Immature natural killer cell (primary cell): ENCODE measurements at places on chromosomes 5 and 9.
A peak's percentile ranks its signal among the peaks of the same experiment; 100 is the strongest.

GRCh38 chr9:76592091-76592973, 133.3 kb downstream of the GCNT1 start:
- no peak for DNase-seq

DNA sequence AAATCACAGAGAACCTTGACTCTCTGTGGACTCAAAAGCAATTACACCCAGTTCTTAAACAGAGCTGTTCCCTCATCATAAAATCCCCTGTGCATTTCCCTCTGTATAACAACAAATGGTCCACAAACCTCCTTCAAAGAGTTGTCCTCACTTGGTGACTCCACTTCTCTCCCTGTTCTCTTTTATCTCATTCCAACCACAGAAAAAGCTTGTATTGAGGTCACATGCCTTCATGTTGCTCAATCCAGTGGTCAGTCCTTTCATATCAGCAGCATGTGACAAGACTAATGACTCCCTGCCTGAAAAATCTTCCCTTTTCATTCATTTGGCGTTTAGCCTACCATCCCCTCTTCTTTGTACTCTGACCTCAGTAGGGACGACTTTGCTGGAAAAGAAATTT, 158.0 kb downstream of the DEPDC1B start:
- no peak for DNase-seq

GRCh38 chr9:95772320-95773052, 103.0 kb upstream of the ERCC6L2 start:
- DNase-seq, result no peak

DNA sequence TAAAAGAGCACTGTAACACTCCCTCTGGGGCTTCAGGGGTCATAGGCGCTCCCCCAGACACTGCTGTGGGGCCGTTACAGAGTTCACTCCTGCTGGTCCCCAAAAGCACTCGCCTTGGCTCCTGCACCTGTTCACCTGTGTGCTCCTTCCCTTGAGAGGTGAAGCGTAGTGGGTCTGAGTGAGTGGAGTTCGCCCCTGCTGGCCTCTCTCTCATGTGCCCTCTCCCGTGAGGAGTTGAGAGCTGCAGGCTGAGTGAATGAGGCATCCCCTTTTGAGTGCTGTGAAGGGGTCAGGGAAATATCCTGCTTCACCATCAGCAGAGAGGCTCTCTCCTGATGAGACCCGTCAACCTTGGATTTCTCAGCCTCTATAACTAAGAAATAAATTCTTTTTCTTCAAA, 134.6 kb upstream of the TUT7 start:
- DNase-seq, result no peak

- no peak for DNase-seq
These were observed 79.5 kb upstream of the MSX2 start for GRCh38 chr5:174644923-174645322.

DNA sequence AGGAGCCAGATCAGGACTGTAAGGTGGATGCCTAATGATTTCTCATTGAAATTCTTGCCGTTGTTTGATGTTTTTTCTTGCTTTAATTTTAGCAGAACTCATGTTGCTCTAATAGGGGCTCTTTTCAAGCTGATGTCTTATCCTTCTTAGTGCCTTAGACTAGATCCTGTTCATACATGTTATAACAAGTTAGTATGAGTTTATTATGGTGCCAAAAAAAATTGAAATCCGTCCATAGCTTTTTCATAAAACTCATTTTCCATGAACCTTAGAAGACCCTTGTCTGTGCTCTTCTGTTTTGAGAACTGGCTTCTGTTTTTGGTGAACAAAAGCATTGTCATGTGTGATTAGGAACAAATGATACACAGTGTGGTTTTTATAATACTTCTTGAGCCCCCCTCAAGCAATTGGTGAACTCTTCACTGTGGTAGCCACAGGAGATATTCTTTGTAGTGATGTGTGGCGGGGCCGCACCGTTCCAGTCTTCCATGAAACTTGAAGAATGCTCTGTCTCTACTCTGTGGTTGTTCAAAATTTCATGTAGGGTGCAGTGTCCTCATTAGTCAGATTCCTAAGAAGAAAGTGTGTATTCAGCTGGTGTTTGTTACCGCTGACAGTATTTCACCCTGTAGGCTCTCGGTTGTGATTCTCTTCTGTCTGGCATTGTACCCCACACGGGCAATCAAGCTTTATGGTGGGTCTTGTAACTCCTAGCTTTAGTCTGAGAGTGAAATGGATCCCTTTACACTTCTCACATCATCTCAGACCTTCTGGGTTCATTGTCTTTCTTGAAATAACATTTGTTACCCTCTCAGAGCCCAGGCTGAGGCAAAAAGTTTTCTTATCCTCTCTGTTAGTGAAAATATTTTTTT, 10.7 kb downstream of the OTULIN start:
- DNase-seq, result no peak

- no peak for DNase-seq
These were observed 83.5 kb downstream of the SLC1A1 start for GRCh38 chr9:4573634-4574389.

GRCh38 chr5:176596689-176597416, 13.1 kb downstream of the GPRIN1 start:
- DNase-seq, result peak; percentile 45

DNA sequence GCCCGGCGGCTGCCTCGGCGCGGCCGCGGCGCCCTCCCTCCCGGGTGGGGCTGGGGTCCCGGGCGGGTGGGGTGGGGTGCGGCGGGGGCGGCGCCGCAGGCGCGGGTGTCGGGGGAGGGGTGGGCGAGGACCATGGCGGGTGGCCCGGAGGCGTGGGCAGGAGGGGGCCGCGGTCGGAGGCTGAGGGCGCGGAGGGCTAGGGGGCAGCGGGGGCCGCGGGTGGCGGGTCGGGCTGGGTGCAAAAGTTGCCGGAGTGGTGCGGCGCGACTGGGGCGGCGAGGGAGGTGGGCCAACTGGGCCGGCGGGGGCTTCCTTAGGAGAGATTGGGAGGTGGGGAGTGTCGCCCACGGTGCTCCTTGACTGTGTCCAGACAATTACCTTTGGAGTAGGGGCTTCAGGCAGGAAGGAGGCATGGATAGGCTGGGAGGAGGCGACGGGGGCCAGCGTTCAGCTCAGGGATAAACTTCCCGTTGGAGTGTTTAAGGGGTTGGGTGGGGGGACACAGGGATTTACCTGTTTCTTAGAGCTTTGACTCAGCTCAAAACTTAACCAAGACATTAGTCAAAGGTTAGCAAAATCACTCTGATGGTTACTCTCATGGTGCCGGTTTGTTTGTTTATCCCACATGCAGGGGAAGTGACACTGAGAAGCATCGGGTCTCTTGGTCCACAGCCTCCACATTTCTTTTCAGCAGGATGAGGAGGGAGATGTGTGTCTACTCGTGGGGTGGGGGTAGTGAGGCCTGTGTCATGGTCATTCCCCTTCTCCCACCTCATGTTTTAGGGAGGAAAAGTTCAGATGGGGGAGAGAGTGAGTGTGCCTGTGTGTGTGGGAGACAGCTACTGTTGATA, 859 bp downstream of the CSNK1G3 start:
- peak; percentile 49 for DNase-seq

- DNase-seq, result no peak
These were observed 188.8 kb downstream of the CSNK1G3 start for GRCh38 chr5:123700624-123701287.

DNA sequence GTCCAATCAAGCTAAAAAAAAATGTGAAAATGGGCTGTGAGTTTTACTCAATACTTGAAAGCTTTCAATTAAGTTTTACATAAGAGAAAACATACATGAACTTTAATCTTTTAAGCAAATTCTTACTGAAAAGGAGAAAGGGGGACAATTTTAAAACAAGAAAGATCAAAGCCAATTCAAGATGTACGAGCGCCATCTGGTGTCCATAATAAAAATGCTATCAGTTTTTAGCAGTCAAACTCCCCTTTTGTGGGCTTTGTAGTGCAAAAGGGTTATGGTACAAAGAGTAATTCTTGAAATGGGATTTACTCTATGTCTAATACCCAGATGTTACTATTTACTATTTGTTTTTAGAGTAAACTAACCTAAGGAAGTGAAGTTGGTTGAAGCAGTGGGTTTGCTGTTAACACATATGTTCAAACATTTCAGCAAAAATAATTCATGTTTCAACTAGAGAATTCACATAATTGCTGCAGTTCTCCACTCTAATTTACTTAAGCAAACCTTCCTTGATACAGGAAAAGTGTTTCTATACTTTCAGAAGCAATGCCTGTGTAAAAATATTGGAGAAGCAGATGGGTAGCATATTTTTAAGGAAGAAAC, 228.2 kb upstream of the TYRP1 start:
- DNase-seq, result no peak

DNA sequence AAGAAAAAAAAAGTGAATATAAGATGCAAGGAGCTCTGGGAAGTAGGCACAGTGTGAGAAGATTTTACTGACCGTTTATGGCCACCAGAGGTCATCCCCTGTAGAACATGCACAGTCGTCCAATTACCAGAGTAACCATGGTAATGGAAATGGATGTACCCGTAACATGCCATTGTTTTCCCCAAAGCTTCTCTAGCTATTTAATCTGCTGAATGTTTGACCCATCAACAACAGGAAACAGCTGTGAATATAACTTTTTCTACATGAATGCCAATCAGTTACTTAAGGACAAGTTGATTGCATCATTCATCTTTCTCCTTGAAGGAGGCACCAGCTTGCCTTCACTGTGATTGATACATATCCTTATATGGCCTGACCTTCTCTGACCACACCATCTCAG, 1967.0 kb upstream of the CDH9 start:
- no peak for DNase-seq
